ENCODE measurements at places on chromosomes 1 and 21.

- no peak for DNase-seq
These were observed 117.3 kb downstream of the RHOU start for GRCh38 chr1:228852511-228853088.

DNA sequence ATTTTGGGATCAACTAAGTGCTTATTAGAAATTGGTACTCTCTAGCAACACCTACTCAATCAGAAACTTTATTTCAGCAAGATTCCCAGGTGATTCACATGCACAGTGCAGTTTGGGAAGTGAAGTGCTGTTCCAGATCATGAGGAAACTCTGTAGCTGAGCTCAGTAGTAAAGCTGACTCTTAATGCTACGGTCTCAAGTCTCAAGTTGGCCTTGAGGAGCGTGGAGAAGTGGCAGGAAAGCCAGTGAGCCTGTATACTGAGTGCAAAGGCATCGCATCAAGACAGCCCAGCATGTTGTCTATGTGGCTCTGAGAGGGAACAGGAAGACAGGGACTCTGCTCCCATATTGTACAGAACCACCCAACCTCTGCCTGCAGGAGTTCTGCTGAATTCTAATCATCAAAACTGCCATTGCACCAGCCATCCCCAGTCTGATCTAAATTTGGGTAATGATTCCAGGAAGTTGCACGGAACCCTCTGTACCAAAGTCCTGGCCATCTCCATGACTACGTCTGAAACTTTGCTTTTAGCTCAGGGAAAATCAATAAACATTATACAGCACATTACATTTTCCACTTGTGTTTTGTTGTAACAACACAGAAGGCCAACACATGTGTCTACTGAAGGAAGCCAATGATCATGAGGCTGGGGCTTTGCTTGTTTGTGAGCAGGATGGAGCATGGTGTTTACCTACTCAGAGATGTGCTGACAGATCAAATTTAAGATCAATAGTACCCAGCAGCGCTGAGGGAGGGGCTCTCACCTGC is 105.1 kb upstream of the TLR5 start:
- DNase-seq, result no peak

GRCh38 chr1:196875935-196876334 is 11.9 kb upstream of the CFHR4 start:
- no peak for DNase-seq

DNA sequence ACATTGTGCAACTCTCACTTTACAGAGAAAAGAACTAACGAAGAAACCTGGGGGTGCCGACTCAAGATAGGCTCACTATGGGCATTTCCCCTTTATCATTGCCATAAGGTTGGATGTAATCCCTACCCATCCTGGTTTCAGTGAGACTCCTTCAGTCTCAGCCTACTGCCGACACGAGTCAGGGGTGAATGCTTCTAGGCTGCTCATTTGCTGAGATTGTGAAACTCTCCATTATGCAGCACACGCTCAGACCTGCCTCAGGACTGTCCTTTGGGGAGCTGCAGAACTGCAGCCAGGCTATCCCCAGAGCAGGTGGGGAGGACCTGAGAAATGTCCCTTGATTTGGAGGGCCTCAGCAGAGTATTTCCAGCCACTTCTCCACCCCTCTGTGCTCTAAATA is 22.2 kb downstream of the TSHB start:
- DNase-seq, result no peak

DNA sequence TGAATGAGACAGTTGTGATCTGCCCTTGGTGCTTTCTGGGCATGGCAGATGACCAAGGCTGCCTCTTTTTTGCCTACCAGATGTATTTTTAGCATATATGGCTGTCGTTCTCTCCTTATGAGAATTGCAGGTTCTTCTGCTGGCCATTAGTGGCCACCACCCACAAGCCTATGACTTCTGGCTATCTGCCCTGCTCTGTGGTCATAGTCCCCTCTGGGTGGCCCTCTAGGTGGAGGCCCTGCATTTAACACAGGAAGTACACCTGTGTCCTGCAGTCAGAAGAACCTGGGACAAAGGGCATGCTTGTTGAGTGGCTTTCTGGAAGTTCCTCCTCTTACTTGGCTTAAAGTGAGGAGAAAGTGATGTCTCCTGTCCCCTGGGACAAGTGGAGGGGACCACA is 6.5 kb downstream of the FCAMR start:
- no peak for DNase-seq

GRCh38 chr1:36516372-36517010 is 33.8 kb upstream of the CSF3R start:
- DNase-seq, result peak; percentile 26

DNA sequence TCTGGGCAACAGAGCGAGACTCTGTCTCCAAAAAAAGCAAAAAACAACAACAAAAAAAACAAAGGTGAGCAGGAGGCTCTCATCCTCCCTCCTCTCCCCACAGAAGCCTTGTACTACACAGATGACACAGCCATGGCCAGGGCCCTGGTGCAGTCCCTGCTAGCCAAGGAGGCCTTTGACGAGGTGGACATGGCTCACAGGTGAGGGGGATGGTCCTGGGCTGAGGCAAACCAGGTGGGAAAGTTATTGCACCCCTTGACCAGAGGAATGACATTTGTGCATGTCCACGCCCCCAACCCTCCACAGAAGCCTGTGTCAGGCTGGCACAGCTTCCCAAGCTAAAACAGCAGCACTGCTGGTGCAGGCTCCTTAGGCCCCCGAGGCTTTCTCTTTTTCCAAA is 2.4 kb downstream of the ADPRS start:
- no peak for DNase-seq

GRCh38 chr1:57089855-57090254 is 124.0 kb upstream of the C8B start:
- DNase-seq, result no peak

DNA sequence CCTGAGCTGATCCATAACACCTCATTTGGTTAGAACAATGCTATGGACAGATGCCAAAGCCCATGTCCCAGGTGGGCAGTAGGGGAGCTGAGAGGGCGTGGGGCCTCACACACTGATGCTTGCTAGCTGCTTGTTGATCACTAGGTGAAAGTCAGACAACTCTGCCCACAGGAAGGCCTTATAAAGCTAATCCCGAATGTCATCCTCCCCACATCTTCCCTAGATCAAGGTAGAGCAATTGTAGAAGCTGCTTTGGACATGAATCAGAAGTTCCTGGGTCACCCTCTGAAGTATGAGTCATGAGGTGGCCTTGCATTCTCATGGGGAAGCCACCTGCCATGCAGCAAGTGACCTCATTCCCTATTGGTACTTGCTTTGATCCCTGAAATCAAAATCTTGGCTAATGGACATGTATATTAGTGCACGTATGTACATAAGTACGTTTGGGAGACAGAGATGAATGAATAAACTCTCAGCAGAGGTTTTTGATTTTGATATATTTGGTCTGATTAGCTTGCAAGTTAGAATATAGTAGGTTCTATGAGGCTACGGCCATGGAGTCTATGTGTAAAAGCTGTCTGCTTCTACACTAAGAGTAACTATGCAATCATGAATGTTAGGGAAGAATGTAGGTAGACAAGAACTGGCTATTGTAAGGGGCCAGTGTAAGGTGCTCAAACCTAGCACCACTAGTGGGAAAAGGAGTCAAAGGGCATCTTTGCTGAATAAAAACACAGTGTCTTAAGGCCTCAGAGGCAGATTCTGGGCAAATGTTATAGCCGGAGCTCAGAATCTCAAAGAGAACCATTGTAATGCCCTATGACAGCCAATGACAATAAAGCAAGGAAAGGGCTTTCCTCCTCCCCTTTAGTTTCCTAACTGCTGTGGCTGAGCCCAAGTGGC is 52.6 kb downstream of the ABCA4 start:
- no peak for DNase-seq

- no peak for DNase-seq
These were observed 116.8 kb downstream of the DTL start for GRCh38 chr1:212152308-212152693.

DNA sequence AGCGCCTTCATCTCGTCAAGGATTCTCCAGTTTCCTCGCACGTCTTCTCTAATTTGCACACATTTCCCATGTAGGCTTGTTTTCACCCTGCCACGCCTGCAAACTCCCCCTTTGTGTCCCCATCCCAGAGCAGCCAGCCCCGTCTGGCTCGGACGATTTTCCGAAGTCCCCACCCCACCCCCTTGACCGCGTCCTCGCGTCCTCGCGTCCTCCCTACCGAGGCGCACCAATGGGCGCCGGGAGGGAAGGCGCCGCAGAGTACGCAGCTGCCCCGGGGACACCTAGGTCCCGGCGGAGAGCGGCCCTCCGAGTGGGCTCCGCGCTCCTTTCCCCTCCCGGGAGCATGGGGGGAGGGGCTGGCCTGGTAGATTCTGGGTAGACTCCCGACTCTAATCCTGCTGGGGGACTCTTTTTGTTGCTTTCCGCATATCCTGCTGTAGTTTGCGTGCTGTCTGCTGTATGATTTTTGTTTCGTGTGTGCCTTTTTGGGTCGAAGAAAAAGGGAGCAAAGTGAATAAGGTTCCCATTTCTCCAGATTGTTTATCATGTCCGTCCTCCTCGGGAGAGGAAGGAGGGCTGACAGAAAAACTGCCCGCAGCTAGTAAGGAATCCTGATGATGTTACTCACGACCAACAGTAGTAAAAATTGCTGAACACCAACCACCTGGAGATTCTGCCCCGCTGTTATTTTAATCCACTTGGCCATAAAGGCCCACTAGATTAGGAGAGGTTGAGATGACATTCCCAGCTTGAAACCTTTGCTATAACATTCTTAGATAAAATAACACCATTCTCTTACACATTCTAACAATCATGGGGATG is 1.5 kb downstream of the CACHD1 start:
- no peak for DNase-seq

- DNase-seq, result no peak
These were observed 194.3 kb downstream of the RPS6KC1 start for GRCh38 chr1:213245260-213245910.

DNA sequence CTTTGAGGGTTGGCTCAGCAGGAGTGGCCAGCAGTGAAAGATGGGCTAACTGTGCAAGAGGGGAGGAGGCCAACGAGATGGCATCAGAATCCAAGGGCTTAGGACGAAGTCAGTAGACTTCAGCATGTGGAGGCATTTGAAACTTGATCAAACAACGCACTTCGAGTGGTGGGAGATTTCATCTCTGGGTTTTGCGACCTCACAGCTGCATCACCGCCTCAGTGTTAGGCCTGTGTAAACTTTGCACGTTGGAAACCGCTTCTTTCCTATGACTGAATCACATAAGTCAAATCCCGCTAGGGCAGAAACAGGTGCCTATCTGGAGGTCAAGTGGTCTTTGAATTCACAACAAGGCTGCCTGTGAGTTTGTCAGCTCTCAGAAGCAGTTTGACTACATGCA is 17.8 kb downstream of the TFF3 start:
- DNase-seq, result no peak

DNA sequence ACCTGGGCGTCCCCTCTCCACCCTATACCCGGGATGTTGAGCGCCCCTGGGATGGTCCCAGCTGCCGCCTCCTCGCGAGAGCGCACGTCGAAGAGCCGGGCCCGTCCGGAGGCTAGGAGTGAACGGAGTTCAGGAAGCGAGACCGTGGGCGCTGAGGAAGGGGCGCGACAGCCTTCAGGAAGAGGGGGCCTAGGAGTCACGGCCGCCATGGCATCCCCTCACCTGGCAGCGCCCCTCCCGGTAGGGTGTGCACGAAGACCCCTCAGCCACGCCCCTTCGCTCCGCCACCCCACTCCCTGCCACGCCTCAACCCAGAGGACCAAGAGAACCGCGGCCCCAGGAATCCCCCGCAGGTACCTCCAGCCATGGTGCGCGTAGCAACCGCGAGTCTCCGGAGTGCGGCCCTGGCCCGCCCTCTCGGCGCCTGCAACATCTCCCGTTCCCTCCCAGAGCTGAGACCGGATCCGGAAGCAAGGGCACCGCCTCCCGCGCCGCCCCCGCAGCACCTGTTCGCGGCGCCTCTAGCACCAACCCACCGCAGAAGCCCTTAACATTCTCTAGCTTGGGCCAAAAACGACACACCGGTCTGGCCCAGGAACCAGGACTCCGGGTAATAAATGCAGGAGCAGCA is at the start of gene TSTD1:
TSTD1 (minus strand) TSS at position 442 of the 631 bp plus-strand sequence; CDS start at position 367, 75 bp downstream.
- no peak for DNase-seq

DNA sequence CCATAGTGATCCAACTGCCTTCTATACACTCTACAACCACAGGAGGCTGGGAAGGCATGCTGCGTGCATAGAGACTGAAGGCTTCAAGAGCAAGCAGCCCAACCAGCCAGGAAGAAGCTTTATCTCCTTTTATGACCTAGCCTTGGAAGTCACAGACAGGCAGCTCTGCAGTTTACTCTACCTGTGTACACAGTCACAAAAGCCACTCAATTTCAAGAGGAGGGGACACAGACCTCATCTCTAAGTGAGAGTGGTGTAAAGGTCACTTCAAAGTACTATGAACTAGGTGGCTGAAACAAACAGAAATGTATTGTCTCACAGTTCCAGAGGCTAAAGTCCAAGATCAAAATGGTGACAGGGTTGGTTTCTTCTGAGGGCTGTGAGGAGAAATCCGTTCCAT is 69.6 kb upstream of the GJB5 start:
- no peak for DNase-seq

- no peak for DNase-seq
These were observed 9.4 kb upstream of the NEK2 start for GRCh38 chr1:211684791-211685190.

- DNase-seq, result no peak
These were observed 101.7 kb downstream of the KIF26B start for GRCh38 chr1:245256528-245256927.

- peak; percentile 71 for DNase-seq
These were observed 3.1 kb upstream of the SELENON start for GRCh38 chr1:25796811-25797458.

DNA sequence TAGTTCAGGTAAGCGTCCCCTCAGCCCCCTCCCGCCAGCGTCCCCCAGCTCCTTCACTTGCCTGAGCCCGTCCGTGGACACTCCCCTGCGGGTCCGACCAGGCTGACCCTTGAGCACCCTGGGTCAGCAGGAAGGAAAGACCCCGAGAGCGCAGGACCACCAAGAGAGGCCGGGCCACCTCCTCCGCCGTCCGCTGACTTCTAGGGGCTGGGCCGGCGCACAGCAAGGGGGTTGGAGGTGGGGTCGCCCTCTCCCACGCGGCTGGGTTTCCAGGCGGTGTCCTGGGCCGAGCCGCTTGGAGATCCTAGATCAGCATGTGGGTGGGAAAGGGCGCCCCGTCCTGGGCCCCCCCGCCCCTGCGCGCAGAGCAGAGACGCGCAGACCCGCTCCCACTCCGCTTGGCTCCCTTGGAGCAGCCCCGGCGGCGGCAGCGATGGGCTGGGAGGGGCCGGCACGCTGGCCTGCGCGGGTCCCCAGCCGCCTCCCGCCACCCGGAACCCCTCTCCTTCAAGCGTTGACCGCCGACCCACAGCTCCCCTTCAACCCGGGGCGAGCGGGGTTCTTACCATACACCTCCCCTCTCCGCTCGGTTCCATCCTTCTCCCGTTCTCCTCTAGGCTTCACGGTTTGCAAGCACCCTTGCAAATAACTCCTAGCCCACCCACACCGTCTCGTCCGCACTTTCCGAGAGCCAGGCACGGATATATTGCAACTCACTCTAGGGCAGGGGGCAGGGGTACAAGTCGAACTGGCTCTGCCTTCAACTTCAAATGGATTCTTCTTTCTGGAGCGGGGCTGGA is 7.5 kb downstream of the KNCN start:
- no peak for DNase-seq

- no peak for DNase-seq
These were observed 4.6 kb upstream of the SLC6A9 start for GRCh38 chr1:44035726-44036408.

- DNase-seq, result peak; percentile 94
These were observed 80.5 kb upstream of the RALGPS2 start for GRCh38 chr1:178644308-178645120.

- DNase-seq, result no peak
These were observed 4.2 kb upstream of the RNF11 start for GRCh38 chr1:51231896-51232295.

All from foreskin melanocyte (primary cell).